ENCODE measurements at places on chromosomes 7 and 10.

DNA sequence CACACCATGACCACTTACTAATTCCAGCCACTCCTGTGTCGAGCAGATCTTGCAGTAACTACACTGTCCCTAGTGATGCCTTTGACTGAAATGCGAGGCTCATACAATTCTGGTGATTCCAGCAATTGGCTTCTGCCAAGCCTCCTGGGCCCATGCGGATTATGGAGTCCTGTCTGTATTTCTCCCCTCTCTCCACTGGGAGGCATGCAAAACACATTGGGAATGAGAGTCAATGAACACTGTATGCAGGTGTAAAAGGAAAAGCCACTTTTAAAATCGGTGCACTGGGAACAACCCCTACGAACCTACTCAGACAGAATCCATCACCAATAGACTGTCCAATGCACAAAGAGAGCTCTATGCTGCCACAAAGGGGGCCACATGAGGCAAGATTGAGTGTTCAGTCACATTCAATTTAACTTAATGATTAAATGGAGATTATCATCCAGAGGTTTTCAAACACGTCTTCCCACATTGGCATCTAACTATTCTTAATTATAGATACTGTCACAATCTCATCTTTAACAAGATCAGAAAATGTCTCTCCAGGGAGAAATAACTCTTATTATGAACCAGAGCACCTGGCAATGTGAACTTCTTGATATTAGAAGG, 550.6 kb downstream of the GLRX3 start:
- DNase-seq = no peak

DNA sequence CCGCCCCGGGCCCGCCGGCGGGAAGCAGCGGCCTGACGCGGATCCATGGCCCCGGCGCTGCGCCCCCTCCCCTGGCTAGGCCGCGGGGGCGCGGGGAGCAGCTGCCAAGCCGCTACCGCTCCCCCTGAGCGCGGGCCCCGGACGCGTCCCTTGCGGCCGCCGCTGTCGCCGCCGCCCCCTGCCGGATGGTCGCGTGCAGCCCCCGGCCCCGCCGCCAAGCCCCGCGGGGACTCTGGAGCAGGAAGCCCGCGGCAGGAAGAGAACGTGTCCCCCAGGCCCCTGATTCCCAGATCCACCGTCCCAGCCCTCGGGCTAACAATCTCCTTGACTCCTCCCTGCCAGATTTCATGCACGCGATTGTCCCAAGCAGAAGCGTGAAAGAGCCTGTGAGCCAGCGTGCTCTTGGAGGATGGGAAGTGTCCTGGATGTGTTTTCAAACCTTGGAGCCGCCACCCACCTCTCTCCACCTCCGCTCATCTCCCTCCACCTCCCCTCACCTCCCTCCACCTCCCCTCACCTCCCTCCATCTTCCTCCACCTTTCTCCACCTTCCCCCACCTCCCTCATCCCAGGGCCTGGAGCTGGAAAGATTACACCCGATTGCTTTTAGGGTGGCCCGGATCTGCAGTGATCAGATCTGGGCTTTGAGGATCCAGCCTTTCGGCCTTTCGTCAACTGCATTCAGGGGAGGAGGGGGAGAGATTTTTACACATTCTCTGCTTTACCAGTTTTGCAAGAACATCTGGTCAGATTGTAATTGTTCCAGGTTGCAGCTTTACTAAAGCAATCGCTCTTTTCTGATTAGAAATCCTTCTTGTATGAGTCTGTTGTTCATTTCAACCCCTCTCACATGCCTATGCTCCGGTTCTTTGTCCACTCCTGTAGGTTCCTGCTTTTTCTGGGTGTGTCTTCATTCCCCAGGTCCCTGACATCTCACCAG, 570 bp upstream of the PRTFDC1 start:
- DNase-seq = peak; percentile 79

GRCh38 chr7:130133029-130133782, 62.9 kb downstream of the KLHDC10 start:
- no peak for DNase-seq

DNA sequence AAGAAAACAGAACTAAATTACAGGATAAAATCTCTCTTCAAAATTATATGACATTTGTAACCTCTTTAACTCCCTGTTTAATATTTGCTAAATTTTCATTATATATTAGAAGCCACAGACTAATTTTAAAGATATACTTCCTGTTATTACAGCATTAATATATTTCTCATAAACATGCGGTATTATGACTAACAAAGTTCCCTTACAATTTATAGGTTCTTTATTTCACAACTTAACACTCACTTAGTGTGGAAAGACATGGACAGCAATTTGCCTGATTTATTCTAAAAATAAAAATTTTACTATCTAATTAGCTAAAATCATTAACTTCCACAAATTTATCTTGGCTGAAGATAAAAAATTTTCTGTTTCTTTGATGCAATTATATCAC, 29.0 kb downstream of the CTNNA3 start:
- DNase-seq = no peak

- no peak for DNase-seq
Measured at GRCh38 chr10:112115781-112116385, 67.7 kb downstream of the GPAM start.

DNA sequence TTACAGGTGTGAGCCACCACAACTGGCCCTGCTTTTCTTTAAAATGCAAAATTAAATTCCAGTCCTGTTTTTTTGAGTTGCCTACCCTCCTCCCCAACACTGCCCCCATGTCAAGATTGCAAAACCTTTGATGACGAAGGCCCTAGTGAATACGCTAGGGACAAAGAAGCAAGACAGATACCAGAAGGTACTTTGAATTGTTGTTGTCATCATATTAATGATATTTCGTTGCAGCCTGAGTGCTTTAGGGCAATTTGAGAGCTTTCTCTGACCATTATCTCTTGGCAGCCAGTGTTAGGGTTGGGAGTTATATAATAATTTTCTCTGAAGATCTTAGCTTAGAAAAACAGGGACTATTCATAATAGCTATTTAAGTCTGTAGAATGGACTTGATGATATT, 7.1 kb downstream of the CCSER2 start:
- no peak for DNase-seq

DNA sequence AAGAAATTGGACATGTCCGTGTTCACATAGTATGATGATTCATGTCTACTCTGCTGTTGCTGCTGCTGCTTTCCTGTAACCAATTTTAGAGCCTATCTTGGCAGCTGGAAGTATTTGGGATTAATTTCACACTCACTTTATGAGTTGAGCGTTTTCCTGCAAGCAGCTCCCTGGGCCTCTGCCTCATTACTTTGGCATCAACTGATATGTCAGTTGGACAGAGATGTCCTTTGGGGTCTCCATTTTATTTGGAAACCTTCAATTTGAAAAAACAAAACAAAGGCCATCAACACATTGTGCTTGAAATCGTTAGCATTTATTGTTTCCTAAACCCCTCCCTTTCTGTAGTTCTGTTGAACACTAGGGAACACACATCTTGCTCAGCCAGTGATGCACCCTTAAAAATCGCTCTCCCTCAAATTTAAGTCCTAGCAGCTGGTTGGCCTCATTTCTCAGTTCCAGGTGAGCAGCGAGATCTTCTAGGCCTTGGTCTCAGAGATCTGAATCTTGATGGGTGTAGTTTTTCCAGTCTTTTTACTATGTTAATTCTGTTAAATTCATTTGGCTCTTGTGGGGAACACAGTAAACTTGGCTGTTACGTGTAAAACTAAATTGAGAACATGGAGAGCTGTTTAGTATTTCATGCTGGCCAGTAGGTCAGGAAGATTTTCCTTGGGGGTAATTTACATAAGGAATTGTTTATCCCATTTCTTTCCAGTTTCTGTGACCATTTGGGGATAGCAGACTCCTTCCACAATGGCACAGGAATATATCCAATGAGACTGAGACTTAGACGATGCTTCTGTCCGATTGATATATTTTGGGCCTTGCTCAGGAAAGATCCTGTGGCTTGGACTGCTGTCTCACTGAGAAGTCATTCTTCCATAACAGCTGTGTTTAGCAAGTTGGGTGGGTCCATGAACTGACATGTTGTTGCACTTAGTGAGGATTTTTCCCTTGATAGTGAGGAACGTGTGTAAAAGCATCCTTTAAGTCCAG, 371.6 kb downstream of the BBS9 start:
- DNase-seq = peak; percentile 63

- no peak for DNase-seq
Measured at GRCh38 chr7:156475666-156476065, 164.9 kb upstream of the RNF32 start.

GRCh38 chr7:30650421-30650808, 31.8 kb downstream of the CRHR2 start:
- DNase-seq = no peak

DNA sequence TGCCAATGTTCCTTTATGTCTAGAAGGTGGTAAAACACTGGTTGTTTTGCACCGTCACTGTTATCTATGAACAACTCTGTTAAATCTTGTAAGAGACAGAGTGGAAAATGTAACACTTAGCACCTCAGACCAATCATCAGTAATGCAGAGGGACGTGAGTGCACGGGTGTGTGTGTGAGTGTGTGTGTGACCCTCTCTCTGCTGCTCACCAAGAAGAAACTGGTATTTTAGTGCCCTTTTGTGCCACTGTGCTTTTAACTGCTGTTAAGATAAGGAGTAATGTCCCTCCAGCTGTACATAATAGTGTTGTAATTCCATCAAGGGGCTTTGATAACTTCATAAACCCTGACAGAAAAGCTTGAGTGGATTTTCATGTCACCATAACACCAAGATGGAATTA, 130.1 kb downstream of the CREB5 start:
- no peak for DNase-seq
